ENCODE measurements at places on chromosomes 13 and 19.

GRCh38 chr19:46533078-46533620 is 37.5 kb upstream of the PNMA8B start:
- no peaks in the 10 kb centered on the region for H3K4me1 ChIP-seq
- no peaks in the 10 kb centered on the region for H3K36me3 ChIP-seq
- DNase-seq, result no peak
- H3K4me3 ChIP-seq, result no peak overlapping the region
- no peaks in the 10 kb centered on the region for H3K27me3 ChIP-seq
- no peak overlapping the region for H3K27ac ChIP-seq

- H3K27me3 ChIP-seq, result no peaks in the 10 kb centered on the region
- no peak for DNase-seq
Measured at GRCh38 chr19:13121551-13122274, 3.6 kb downstream of the NACC1 start.

DNA sequence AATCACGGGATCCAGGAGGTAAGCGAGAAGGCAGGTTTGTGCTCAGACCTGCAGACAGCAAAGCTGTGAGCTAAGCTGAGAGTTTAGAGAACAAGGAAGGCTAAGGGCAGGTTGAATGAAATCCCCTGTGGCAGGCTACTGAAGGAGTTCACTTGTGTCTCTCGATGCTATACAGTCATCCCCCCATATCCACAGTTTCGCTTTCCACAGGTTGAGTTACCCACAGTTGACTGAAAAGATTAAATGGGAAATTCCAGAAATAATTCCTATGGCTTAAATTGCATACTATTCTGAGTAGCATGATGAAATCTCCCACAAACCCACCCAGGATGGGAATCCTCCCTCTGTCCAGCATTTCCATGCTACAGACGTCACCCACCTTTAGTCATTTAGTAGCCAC is 49.6 kb downstream of the ABCC4 start:
- DNase-seq, result no peak
- H3K4me1 ChIP-seq, result no peaks in the 10 kb centered on the region
- no peaks in the 10 kb centered on the region for H3K36me3 ChIP-seq
- H3K27ac ChIP-seq, result no peak overlapping the region

GRCh38 chr19:2331601-2332246 is 3.2 kb downstream of the SPPL2B start:
- H3K4me1 ChIP-seq, result no peaks in the 10 kb centered on the region
- H3K27ac ChIP-seq, result no peak overlapping the region
- DNase-seq, result no peak
- H3K27me3 ChIP-seq, result no peaks in the 10 kb centered on the region

DNA sequence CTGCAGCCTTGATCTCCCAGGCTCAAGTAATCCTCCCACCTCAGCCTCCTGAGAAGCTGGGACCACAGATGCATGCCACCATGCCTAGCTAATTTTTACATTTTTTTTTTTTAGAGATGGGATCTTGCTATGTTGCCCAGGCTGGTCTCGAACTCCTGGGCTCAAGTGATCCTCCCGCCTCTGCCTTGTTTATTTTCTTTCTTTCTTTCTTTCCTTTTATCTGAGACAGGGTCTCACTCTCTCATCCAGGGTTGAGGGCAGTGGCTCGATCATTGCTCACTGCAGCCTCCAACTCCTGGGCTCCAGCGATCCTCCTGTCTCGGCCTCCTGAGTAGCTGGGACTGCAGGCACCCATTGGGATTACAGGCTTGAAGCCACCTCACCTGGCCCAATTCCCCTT is 3.8 kb upstream of the GNG7 start:
- H3K27me3 ChIP-seq, result no peaks in the 10 kb centered on the region
- H3K4me1 ChIP-seq, result no peaks in the 10 kb centered on the region
- H3K36me3 ChIP-seq, result no peaks in the 10 kb centered on the region
- no peak overlapping the region for H3K27ac ChIP-seq
- DNase-seq, result no peak

GRCh38 chr19:55348317-55349034 is 6.0 kb downstream of the COX6B2 start:
- no peak overlapping the region for H3K27ac ChIP-seq
- no peaks in the 10 kb centered on the region for H3K36me3 ChIP-seq
- no peaks in the 10 kb centered on the region for H3K4me1 ChIP-seq
- DNase-seq, result no peak
- H3K4me3 ChIP-seq, result no peak overlapping the region

- no peaks in the 10 kb centered on the region for H3K27me3 ChIP-seq
- H3K27ac ChIP-seq, result no peak overlapping the region
- no peak for DNase-seq
- no peak overlapping the region for H3K4me3 ChIP-seq
Measured at GRCh38 chr13:25267715-25268114, 19.6 kb downstream of the MTMR6 start.

GRCh38 chr19:48668332-48668731 is 4.5 kb downstream of the NTN5 start:
- H3K27me3 ChIP-seq, result no peaks in the 10 kb centered on the region
- no peaks in the 10 kb centered on the region for H3K4me1 ChIP-seq
- no peak overlapping the region for H3K4me3 ChIP-seq
- no peak overlapping the region for H3K27ac ChIP-seq

DNA sequence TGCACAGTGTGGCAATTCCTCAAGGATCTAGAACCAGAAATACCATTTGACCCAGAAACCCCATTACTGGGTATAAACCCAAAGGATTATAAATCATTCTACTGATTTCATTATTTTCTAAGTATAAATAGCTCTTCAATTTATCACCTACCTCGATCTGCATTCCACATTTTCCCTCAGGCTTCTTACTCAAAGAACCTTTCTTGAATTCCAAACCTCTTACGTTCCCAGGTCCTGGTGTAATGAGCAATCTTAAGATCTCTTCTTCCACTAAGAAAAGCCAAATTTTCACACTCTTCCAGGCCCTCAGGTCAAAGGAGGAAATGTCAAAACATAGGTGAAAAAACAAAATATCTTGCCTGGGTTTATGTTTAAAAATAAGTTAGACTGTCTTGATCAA is 237.3 kb upstream of the GPC6 start:
- no peak for DNase-seq
- no peaks in the 10 kb centered on the region for H3K27me3 ChIP-seq
- H3K4me3 ChIP-seq, result no peak overlapping the region
- H3K4me1 ChIP-seq, result no peaks in the 10 kb centered on the region
- no peaks in the 10 kb centered on the region for H3K36me3 ChIP-seq

DNA sequence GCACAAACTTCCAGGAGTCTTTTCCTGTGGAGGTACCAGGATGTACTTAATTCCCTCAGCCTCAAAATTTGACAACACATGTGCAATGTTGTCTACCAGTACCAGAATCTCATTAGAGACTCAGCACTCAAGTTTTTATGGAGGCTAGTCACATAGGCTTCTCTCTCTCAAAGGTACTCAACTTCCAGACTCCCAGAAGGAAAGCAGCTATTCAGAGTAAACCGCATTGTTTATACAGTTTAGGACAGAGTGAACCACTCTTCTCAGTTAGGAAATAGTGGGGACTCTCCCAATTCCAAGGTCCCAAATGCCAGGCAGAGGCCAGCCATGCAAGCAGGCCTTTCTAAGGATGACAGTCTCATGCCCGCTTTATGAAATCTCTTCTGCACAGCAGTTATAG is 8.5 kb upstream of the C1QTNF9B start:
- H3K4me1 ChIP-seq, result no peaks in the 10 kb centered on the region
- H3K27ac ChIP-seq, result no peak overlapping the region
- H3K27me3 ChIP-seq, result peaks cover 1% of the 10 kb centered on the region
- DNase-seq, result no peak

GRCh38 chr13:102701331-102701730 is 6.5 kb upstream of the METTL21C start:
- no peak overlapping the region for H3K27ac ChIP-seq
- no peaks in the 10 kb centered on the region for H3K36me3 ChIP-seq
- peaks cover 1% of the 10 kb centered on the region for H3K27me3 ChIP-seq
- no peak for DNase-seq
- H3K4me1 ChIP-seq, result no peaks in the 10 kb centered on the region

- peaks cover 4% of the 10 kb centered on the region for H3K36me3 ChIP-seq
- no peak overlapping the region for H3K27ac ChIP-seq
Measured at GRCh38 chr19:43984687-43985000, 656 bp downstream of the ZNF155 start.
